Spleen (tissue), 13 donors: ENCODE measurements at places on chromosomes 3 and 15.

DNA sequence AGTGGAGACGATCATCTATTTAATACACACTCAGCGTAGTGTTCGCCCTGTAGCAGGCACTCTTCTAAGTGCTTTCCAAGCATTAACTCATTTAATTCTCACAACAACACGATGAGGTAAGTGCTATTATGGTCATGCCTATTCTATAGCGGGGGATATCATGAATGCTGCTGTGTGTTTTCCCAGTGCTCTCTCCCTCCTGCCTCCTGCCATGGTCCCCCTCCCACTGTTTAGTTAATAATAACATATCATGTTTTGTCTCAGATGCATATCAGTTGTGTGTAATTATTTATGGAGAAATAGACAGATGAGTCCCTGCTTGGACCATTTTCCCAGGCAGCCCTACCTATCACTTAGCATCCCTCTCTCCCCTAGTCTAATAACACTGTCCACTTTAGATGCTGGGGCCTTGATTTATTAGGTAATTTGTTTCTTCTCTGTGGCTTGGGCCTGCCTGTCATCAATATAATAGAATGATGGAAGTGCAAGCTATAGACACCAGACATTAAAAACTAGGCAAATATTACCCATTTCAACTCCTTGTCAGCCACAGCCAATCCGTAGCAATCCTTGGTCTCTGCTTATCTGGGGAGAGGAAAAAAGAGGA is 122.9 kb upstream of the TLE3 start:
- no peak for DNase-seq

- DNase-seq, result peak; percentile 83
Observed at GRCh38 chr3:112128843-112129727, 4.0 kb downstream of the GCSAM start.

- no peak for DNase-seq
Observed at GRCh38 chr3:194497799-194498575, 11.2 kb upstream of the ATP13A3 start.

- DNase-seq, result no peak
Observed at GRCh38 chr15:65369651-65370050, 8.2 kb downstream of the IGDCC3 start.

GRCh38 chr3:16395212-16395611 is 118.3 kb downstream of the RFTN1 start:
- no peak for DNase-seq

DNA sequence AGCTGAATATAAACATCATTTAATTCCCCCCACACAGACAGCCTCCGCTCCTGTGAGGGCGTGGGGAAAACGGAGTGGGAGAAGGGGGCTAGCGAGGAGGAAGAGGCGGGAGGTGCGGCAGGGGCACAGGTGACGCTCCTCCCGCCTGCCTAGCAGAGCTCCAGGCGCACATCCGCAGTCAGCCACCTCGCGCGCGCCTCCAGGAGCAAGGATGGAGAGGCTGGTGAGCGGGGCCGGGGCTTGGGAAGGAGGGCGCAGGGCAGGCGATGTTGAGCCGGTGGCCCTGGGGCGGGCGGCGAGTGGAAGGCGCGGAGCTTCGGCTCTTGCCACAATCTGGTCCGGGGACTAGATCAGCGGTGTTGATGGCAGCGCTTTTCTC is at the start of gene CD200:
Gene CD200, plus strand, starts transcription at position 155 of the 379 bp plus-strand sequence. Its CDS starts 57 bp downstream, at position 212.
- peak; percentile 89 for DNase-seq

DNA sequence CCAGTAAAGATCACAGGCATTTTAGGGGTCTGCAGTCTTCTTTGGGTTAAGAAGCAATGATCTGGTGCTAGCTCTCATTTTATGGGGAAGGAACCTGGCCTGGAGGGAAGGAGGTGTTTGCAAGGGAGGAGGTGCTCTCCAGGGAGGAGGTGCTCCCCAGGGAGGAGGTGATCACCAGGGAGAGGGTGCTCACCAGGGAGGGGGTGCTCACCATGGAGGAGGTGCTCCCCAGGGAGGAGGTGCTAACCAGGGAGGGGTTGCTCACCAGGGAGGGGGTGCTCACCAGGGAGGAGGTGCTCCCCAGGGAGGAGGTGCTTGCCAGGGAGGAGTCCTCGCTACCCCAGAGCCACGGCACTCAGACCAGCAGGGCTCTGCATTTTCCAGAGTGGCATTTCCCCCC is 115.7 kb downstream of the TLE3 start:
- DNase-seq, result no peak

DNA sequence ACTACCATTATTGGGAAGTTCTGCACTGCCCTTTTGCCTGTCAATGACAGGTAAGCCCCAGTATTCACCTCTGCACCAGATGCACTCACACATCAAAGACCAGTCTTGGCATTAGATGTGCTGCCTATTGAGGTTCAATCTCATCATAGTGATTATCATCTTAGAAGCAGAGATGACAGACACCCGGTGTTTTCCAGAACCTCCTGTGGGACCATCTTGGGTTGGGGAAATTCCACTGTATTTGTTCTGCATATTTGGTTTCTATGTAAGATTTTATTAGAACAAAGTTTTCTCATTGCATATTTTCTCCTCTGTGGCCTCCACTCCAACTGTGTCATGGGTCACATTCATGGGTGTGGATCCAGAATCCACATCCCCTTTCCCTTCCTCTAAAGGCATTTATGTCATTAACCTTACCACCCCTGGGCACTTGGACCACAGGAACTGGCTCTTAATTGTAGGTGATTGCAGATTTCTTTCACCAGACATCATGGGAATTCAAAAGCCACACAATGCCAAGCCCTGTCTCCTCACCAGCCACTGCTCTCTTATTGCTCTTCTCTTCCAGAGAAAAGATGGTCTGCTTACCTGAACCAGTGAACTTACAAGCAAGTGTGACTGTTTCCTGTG is 31.2 kb downstream of the PLA1A start:
- DNase-seq, result no peak

- no peak for DNase-seq
Observed at GRCh38 chr3:148439254-148439822, 258.4 kb upstream of the AGTR1 start.

DNA sequence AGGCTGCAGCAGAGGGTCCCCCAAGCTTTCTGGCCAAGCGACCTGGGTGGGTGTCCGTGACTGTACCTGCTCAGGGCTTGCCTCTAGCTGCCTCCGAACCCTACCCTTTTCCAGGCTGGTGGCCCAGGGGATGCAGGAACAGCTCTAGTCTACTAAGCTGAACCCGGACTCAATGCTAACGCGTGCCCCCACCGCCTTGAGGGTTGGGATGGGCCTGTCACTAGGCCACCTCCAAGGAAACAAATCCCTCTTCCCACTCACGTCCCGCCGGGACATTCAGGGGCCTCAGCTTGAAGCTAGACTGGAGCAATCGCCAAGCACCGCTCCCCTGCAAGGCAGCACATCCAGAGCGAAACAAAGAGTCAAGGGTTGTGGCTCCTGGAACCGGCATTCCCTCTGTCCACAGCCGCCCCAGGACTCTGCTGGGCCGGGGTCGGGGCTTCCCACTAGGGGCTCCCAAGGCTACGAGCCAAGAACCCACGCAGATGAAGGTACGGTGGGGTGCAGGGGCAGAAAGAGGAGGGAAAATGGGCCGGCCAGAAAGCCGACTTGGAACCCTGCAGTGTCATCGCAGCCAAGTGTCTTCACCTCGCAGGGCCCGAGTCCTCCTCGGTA is 2.9 kb downstream of the FBXL22 start:
- DNase-seq, result no peak

- DNase-seq, result no peak
Observed at GRCh38 chr15:56038015-56038414, 44.6 kb upstream of the NEDD4 start.

GRCh38 chr3:196793246-196793645 is 53.6 kb downstream of the PAK2 start:
- DNase-seq, result no peak

DNA sequence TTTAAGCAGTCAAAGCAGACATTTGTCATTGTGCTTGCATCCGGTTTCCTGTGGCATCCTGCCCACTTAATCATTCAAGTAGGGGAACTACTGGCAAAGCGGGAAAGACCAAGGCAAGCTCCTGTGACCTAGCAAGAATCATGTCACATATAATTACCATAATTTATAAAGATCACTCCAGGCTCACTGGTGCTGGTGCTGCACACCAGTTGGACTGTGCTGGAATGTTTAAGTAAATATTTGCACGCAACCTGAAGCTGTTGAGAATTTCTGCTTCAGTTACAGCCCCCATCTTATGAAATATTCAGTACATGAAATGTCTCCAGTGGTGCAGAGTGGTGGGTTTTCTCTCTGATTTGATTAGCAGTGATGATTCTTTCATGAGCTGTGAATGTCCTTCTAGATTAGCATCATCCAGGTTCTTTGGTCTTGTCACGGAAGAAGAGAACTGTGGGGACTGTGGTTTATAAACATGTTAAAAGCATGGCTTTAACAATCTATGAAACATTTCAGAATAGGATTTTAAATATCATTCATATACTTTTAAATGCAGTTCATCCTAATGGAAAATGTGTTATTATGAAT is 621.3 kb upstream of the EPHA6 start:
- no peak for DNase-seq

GRCh38 chr3:56823984-56824703 is 22.4 kb upstream of the ARHGEF3 start:
- DNase-seq, result no peak

GRCh38 chr15:28989896-28990295 is 104.1 kb downstream of the APBA2 start:
- DNase-seq, result no peak

- DNase-seq, result no peak
Observed at GRCh38 chr3:59364496-59364895, 314.7 kb upstream of the CFAP20DC start.

DNA sequence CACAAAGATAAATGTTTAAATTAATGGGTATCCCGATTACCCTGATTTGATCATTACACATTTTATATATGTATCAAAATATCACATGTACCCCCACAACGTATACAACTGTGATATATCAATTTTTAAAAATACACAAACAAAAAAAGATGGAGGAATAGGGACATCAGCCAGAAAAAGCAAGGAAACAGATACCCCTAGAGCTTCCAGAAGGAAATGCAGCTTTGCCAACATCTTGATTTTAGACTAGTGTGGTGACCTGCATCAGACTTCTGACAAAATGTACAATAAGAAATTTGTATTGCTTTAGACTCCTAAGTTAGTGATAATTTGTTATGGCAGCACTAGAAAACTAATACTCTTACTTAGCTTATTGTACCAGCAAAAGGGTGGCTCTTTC is 483.8 kb downstream of the TUSC7 start:
- no peak for DNase-seq

GRCh38 chr3:58176827-58177489 is 33.8 kb downstream of the DNASE1L3 start:
- DNase-seq, result peak; percentile 64

DNA sequence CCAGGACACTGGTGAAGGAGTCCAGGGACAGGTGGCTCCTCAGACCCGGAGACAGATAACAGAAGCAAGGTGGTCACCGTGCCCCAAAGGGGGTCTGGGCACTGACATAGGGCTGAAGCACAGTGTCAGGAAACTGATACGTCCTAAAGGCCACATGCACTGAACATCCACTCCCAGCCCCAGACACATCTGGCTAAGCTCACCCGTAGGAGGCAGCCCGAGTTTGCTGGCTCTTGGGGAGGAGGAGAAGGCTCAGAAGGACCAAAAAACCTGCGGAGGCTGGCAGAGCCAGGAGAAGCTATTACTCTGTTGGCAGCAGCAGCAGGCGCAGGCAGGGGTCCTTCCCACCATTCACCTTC is 1.2 kb downstream of the CACNA2D2 start:
- no peak for DNase-seq

DNA sequence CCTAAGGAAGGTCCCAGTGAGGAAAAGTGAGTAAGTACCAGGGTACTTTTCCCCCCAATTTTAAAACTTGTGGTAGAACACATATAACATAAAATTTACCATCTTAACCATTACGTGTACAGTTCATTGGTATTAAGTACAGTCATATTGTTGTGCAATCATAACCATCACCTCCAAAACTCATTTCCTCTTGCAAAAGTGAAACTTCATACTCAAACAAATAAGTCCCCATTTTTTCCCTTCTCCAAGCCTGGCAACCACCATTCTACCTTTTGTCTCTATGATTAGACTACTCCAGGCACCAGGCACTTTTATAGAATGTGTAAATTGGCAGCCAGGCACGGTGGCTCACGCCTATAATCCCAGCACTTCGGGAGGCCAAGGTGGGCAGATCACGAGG is 12.2 kb downstream of the PRC1 start:
- DNase-seq, result no peak

GRCh38 chr3:167829071-167829470 is 93.5 kb downstream of the SERPINI1 start:
- no peak for DNase-seq

DNA sequence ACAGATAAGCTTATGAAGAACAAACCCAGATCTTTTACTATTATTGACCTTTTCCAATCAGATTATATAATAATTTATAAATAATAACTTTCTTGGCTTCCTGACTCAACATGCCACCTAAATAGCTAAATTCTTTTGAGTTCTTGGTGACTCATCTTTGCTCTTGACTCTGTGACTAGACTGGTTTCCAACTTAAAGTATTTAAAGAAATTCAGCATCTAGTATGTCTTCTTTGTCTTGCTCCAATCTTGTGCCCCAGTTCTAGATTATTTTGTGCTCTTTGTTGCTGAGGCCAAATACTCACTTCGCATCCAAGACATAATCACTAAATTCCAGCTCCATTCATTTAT is 483.2 kb upstream of the TBL1XR1 start:
- DNase-seq, result no peak
